ENCODE measurements at places on chromosomes 4 and X.
A peak's percentile ranks its signal among the peaks of the same experiment; 100 is the strongest.

GRCh38 chrX:119067023-119067739 lies 5.6 kb upstream of the CT47C1 start:
- DNase-seq: peak; percentile 43

GRCh38 chr4:186514271-186514950 lies 41.0 kb downstream of the MTNR1A start:
- DNase-seq: no peak

GRCh38 chr4:4320528-4320927 lies 30.5 kb downstream of the ZBTB49 start:
- no peak for DNase-seq

- no peak for DNase-seq
Measured at GRCh38 chr4:24382381-24382780, 202.0 kb downstream of the DHX15 start.

- DNase-seq: no peak
Measured at GRCh38 chrX:55342533-55343501, 78.1 kb upstream of the PAGE3 start.

GRCh38 chr4:120517966-120518365 lies 404.6 kb downstream of the PRDM5 start:
- peak; percentile 76 for DNase-seq

GRCh38 chr4:107793996-107794395 lies 30.7 kb upstream of the SGMS2 start:
- no peak for DNase-seq

- DNase-seq: no peak
Measured at GRCh38 chr4:8316251-8316771, 46.8 kb downstream of the HTRA3 start.

DNA sequence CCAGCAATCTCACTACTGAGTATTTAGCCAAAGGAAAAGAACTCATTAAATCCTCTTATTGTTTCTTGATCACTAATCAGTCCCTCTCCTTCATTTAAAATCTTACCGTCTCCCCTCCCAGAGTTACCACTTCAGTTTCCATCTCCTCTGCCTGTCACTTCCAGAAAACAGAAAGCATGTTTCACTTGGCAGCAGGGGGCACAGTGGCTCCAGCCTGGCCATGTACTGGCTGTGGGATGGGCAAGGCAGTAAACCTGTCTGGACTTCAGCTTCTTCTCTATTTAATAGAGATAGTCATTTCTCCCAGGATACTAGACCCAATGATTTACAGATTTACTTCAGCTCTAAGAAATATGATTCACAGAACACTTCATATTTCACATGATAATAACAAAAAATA lies 63.2 kb downstream of the CD40LG start:
- DNase-seq: peak; percentile 20

DNA sequence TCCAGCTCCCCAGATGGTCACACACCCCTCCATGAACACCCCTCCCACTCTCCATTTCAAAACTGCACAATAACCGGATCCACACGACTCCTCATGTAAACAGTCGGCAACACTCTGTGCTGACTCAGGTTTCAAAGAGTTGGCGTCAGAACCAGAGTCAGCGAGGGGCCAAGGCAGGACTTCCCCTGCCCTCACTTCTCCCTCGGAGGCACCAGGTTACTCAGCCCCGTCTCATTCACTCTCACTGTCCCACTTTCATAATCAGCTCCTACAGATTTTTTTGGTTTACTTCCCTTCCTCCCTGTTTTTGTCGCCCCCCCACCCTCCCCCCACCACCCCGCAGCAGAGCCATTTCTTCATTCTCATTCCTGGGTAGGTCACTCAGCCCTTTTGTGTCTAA lies 2.7 kb upstream of the TIMP1 start:
- DNase-seq: peak; percentile 74

DNA sequence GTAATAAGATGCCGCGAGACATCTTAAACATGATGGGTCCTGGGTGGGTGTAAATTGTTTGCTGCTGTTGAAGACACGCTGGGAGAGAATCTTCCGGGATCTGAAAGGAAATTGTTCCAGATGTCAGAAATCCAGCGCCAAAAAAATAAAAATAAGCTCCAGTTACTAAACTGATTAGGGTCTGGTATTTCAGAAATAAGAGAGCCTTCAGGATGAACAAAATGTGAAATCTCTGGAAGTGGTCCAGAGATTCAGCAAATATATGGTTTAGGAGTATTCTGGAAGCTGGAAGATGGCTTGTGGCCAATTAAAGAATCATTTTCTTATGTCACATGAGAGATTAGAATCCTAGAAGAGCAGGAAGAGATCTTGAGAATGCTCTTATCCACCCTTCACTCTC lies 75.8 kb upstream of the NHS start:
- no peak for DNase-seq

GRCh38 chr4:54658252-54659093 lies 716 bp downstream of the KIT start:
- peak; percentile 46 for DNase-seq

DNA sequence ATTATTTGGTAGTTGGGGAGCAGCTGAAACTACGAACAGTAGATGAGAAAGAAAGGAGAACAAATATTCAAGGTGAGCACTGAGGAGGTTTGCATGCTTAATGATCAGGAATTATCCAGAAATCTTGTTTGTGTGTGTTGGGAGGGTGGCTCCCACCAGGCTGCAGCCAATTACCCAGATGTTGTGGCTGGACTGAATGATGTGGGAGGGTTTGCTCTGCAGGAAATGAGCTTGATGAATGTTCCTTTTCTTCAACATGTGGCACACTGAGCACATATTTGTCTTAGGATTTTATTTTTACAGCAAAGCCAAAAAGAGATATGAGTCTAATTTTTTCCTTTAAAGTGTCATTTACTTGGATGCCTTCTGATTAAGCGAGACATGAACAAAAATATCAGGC lies 48.3 kb upstream of the AMOT start:
- DNase-seq: no peak

DNA sequence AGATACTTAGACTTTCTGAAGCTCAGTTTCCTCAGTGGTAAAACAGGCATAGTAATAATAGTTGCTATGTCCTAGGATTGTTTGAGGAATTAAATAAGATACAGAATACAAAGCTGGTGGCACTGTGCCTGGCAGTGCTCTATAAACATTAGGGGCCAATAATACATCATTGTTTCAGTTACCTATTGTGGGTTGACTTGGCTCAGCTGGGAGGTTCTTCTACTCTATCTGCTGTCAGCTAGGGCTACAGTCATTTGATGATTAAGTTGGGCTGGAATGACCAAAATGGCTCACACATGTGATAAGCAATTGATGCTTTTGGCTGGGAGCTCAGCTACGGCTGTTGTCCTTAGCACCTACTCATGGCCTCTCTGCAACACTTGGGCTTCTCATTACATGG lies 121.2 kb upstream of the USP9X start:
- DNase-seq: no peak

DNA sequence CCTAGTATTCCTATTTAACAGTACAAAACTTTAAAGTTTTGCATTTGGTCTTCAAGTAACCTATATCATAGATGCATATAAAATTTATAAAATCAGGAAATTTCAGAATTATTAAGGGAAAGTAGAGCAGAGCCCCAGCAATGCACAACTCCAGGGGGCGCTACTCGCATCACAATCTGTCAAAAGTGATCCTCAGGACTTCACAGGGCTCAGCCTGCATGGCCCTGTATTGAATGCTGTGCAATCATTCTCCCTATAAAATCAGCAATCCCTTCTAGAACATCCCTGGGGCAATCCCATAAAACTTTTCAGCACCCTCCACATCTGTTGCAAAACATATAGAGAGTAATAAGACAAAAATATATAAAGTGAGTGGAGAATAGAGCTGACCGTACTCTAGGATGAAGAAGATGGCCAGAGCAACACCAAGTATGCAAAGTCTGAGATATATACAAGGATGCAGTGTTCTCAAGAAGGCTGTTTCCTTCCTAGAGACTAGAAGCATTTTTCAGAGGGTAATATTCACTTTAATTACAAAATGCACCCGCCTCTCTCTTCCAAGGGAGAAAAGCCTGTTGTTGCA lies 12.5 kb upstream of the PPARGC1A start:
- DNase-seq: no peak

- no peak for DNase-seq
Measured at GRCh38 chr4:88949605-88950004, 107.4 kb downstream of the FAM13A start.

- DNase-seq: no peak
Measured at GRCh38 chr4:70969076-70969475, 24.4 kb upstream of the DCK start.

Measured in brain microvascular endothelial cell (primary cell).